Activated CD8-positive, alpha-beta memory T cell treated with anti-CD3 and anti-CD28 coated beads for 48 hours (primary cell): ENCODE measurements at places on chromosomes 5 and 9.

DNA sequence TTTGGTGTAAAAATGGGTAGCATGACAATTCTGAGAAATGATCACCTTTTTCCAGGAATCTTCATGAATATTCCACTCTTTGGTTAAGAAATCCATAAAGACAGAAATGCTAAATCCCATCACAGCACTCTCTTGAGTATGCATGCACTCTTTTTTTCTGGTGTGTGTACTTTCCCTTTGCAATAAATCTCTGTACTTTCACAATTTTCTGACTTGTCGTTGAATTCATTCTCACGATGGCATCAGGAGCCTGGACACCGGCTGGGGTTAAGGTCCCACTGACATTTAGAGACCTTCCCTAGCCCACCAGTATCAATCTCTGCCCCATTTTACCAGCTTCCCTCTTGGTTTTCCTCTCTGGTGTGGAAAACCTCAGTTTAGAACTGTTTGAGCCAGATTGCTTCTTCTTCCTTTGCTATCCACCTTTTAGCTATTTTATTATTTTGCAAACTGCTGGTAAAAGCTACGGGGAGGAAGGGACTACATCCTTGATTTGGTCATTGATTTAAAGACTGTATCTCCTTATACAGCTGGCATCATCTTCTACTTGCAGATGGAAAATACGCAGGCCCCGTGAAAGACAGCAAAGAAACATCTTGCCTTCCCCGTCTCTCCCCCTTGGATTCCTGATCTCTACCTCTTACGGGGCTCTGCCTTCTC, 59.9 kb upstream of the ZFR start:
- no peak for DNase-seq

- no peak for DNase-seq
These were observed 697.5 kb downstream of the SEMA5A start for GRCh38 chr5:8848366-8848765.

- DNase-seq = no peak
These were observed 44.5 kb upstream of the PRSS3 start for GRCh38 chr9:33750839-33751339.

DNA sequence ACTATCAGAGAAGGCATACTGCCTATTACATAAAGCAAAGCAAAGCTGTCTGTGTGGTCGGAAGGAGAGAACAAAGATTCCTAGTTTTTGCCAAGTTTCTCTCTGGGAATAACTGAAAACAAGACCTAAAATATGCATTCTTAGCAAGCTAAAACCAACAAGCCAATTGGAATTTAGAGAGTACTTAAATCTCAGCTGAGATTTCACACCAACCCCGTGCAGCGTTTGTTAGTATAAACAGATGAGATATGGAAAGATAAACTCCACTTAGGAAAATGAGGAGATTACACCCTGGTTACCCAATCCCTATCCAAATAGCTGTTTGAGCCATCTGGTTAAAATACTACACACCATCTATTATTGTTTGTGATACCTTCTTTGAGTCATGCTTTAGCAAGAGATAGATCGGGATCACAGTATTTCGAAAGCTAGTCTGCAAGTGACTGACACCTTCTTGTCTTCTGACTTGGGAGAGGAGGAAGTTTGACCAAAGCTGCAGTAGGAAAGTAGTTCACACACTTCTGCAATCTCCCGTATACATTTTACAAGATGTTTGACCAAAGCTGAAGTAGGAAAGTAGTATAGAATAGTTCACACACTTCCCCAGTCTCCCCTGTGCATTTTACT, 18.2 kb downstream of the FAF2 start:
- no peak for DNase-seq

DNA sequence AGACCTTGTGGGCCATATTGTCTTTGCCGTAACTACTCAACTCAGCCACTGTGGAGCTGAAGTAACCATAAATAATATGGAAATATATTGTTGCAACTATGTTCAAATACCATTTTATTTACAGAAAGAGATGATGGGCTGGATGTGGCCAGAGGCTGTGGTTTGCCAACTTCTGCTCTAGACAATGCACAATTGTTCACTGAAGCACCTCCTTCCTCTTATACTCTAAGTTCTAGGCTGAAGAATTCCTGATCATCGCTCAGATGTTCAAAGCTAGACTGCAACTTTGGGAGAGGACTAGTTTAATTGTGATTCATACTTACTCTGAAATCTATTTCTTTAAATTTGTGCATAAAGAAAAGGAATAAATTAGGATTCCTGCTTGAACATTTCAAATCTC, 245.0 kb downstream of the TAF11L14 start:
- no peak for DNase-seq

- DNase-seq = no peak
These were observed 16.9 kb downstream of the SLC25A48 start for GRCh38 chr5:135851186-135851914.

GRCh38 chr5:33944543-33945132, 8.5 kb downstream of the RXFP3 start:
- DNase-seq = no peak

- no peak for DNase-seq
These were observed 20.7 kb upstream of the JADE2 start for GRCh38 chr5:134504629-134505300.

DNA sequence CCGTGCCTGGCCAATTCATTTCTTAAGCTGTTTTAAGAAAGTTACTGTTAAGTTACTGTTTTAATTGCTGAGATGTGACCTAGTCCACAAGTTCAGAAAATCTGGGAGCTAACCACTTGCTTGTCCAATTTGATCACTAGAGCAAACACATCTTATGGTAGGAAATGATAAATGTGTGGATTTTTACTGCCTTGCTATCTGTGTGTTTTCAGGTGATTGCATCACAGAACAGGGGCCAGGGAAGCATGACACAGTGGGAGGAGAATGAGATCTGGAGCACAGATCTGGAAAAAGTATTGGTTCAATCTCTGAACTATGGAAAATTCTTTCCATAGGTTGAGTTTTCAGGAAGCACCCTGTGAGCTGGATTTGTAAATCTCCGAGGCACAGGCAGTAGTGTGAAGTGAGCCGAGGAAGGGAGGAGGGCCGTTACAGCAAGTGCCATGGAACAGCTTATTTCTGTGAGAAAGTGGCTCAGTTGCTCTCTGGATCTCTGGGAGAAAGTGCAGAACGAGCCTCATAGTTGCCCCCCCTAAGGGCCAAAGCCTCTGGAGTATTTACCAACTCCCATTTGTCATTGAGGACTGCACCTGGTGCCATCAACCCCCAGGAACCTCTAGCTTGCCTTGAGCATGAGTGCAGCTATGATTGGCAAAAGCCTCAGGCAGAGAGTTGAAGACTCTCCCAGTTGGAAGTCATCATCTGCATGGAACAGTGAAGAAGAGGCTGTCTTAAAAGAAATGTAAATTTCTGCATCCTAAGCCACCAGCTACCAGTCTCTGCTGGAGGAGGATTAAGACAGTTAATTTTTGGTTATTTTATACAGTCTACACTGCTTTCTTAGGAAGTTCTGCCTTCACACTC, 161.8 kb upstream of the CLINT1 start:
- no peak for DNase-seq

DNA sequence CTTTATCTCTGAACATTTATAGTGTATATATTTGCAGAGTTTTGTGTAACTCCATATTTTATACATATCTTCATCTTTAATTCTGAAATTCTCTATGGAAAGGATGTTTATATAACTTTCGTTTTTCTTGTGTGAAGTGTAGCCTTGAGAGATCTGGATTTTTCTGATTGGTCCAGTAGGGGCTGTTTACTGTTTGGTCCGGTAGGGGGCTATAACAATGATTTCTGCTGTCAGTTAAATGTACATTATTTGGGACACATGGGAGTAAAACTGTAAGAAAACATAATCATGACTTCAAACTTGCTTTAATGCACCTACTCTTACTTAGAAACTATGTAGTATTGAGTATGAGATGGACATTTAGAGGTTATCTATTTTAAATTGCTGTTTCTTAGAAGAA, 527.1 kb upstream of the ARRDC3 start:
- DNase-seq = no peak

GRCh38 chr9:113462781-113463286, 693 bp upstream of the RGS3 start:
- DNase-seq = no peak

- DNase-seq = peak; percentile 30
These were observed 1.1 kb upstream of the NR3C1 start for GRCh38 chr5:143404416-143405062.

DNA sequence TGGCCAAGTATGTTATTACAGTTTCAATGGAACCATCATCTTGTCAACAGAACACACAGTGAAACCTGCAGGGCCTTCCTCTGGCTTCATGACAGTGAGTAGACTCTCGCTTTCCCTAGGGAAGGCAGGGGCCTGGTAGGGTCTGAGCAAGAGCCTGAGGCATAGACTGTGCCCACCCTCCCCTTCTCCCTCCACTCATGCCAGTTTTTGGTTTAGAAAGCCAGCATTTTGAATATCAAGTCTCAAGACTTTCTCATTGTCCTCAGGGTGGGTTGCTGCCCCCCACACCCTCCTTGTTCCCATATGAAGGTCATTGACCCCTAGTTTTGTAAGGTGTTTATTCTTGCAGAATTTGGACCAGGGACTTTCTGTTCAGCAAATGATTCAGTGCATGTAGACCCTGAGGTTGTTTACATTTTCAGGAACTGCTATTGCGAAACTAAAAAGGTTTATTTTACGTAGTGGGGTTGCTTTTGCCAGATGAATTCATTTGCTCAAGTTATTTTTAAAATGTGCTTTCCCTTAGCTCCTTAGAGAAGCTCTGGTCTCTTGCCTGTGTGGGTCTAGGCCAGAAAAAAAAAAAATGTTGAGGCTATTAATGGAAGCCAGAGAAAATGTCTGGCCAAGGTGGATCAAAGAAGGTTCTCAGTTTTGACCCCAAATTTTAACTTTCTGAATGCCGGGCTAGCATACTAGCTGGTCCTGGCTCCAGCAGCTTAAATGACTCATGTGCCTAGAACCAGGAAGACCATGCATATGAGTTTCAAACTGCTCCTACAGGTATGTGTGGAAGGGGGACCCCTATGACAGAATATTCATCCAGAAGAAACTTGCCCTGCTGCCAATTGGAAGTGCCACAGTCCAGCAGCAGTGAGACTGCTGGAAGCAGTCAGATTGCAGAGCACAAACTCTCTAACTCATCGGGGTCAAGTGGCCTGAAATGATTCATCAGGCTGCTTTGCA, 10.1 kb upstream of the MOB3B start:
- DNase-seq = no peak

DNA sequence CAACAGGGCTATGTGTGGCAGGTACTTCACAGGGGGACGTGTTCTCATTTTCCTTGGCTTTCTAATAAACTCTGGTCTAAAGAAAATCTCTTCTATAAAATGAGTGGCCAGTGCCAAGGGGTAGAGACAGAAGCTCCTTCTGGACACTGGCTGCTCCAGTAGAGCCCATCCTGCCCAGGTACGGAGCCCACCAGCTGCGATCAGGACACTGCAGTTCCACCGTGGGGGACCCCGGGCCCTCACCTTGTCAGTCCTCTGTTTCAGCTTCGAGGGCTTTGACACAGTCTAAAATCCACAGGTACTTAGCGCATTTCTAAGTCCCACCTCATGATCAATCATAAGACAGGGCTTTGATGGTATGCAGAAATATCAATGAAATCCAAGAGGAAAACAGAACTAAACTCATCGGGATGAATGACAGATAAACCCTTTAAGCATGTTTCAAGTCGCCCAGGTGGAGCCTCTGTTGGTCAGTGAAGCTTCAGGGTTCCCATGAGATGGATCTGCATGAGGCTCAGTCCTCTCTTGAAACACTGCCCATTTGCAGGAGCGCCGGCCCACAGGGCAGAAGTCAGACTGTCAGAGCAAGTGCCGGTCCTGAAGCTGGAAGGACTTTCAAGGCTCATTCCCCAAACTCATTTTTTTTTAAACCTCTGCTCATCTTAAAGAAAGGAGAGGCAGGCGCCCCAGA, 20.3 kb upstream of the TERT start:
- no peak for DNase-seq

GRCh38 chr9:122221183-122221811, 7.5 kb downstream of the LHX6 start:
- no peak for DNase-seq

DNA sequence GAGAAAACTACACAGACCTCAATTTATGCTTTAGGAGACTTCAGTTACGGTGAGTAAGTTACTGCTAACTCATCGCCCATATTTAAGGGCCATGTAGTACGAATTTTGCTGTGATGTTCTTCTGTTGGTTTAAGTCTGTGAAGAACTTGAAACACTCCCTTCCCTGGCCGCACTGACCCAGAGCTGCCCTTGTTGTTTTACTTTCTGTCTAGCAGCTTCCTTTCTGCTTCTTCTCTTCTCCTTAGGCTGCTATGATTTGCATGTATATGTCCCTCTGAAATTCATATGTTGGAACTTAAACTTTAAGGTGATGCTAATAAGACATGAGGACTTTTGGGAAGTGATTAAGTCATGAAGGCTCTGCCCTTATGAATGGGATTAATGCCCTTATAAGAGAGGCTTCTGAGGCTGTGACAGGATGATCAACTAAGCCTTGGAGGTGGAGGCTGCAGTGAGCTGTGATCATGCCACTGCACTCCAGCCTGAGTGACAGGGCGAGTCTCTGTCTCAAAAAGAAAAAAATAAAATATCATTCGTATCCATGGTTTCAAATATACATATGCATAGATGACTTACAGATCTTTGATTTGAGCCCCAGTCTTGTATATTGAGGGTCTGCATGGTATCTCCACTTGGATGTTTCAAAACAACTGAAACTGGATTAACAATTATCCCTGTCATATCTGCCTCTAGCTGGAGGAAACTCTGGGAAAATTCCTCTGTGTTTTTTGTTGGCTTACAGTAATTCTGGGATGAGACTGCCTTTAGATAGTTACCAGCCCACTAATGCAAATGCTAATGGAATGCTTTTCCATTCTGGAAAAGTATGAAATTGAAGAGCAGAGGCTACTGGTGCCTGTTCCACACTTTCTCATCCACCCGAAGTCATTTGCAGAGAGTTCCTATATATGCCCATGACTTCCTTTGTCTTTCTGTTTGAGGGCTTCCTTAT, 263.4 kb upstream of the ACTBL2 start:
- DNase-seq = no peak

- DNase-seq = no peak
These were observed 72.4 kb downstream of the SGCD start for GRCh38 chr5:156399323-156399722.

GRCh38 chr9:132169672-132170392, 8.0 kb downstream of the NTNG2 start:
- DNase-seq = peak; percentile 53

- DNase-seq = no peak
These were observed 242.3 kb upstream of the BRINP1 start for GRCh38 chr9:119611565-119611964.

- DNase-seq = no peak
These were observed 165.2 kb downstream of the NR2F1-AS1 start for GRCh38 chr5:93415819-93416218.

- DNase-seq = no peak
These were observed 90.5 kb upstream of the LRRTM2 start for GRCh38 chr5:138965626-138966025.

DNA sequence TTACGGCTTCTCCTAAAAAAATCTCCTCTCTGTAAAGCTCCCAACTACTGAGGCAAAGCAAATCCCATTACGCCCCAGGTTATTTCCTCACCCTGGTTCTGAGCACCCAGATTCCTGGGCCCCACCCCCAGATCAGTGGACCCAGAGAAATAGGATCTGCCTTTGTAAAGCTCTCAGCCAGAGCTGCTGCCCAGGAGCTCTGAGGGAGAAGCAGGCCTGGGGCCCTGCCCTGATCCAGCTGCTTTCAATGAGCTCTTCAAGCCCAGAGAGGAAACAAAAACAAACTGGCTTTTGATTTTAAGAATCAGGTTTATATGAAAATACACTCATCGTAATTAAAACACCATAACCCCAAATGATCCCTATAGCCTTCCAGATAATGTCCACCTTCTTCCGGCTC, 124.5 kb downstream of the C5orf15 start:
- DNase-seq = no peak

GRCh38 chr5:61290791-61291210, 41.3 kb upstream of the ZSWIM6 start:
- no peak for DNase-seq

GRCh38 chr5:122264610-122265009, 47.4 kb upstream of the SNCAIP start:
- no peak for DNase-seq
